Thymus (tissue), 14 donors: ENCODE measurements at places on chromosomes 5 and 9. TPM values are rescaled to one million over a fixed set of nuclear protein-coding genes. Genes with fewer than 3 reads are reported as not detected.

- DNase-seq: no peak
Measured at GRCh38 chr9:91162311-91162710, 199.4 kb downstream of the AUH start.

The CA9 gene
- polyA plus RNA-seq: 0.50 TPM

DNA sequence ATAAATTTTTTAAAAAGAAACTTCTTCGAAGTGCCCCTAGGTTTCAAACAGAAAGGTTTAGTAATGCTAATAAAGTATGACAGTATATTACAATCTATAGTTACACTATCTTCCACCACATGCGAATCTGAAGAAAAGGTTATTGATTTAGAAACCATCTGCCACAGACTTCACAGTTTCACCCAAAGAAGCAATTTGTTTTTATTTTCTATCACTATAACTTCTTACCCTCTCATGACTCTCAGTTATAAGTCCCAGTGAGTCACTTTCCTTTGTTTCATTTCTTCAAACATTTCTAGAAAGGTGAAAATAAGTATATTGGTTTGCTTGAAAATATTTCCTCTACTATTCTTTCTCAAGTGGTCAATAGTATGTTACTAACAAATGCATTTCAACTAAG is 93.6 kb downstream of the MCTP1 start:
- no peak for DNase-seq

The GABRP gene
- 8.2 TPM for polyA plus RNA-seq

DNA sequence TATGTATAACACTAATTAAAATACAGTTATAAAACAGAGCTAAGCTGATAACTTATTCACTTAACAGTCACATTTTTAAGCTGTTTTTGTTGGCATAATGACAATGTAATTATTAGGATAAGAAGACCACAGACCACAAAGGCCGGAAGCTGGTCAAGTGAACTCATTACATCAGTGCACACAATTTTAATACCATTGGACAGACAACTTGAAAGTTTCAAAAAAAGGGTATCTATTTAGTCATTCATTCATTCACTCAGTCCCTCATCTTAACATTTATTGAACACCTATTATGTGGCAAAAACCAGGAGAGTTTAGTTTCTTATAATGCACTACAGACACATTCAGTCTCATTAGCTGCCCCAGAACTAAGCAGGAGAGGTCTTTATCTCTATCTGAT is 11.6 kb downstream of the ERP44 start:
- DNase-seq: no peak

- no peak for DNase-seq
Measured at GRCh38 chr5:112290691-112291090, 128.4 kb downstream of the EPB41L4A start.

The TRIM36 gene
- 2.0 TPM for polyA plus RNA-seq

GRCh38 chr5:138664276-138664943 is 88.8 kb upstream of the CTNNA1 start:
- DNase-seq: no peak

The INSL6 gene
- polyA plus RNA-seq: not detected

DNA sequence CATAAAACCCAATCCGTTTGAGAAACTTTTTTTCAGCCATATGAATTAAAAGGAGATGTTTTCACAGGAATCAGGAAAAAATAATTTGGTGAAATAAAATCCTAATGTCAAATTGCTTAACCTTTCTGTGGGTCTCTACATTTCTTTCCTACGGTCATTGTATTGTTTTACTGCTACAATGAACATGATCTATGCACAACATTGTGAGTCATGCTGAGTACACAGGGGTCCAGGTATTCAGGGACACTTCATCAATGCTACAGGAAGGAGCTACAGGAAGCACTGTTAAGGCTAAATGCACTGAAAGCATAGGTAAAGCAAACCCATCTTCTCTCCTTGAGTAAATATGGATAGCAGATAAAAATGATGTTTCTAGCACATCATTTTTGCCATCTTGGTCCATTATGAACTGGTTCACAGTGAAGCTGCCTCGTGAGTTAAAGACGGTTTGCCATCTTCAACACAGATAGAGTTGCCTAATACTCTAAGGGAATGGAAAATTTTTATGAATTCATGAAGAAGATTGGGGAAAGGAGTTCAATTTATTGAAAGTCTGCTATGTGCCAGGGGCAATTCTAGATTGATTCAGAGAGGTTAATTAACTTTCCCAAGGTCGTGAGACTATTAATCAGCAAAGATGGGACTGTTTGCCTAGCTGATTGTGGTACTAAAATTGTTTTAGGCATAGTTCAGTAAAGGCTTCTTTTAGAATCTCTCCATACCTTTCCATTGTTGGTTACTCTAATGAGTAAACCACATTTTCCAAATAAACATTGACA is 85.5 kb downstream of the DIRAS2 start:
- no peak for DNase-seq

- no peak for DNase-seq
Measured at GRCh38 chr5:175798626-175799025, 72.8 kb upstream of the CPLX2 start.

The IFNA13 gene
- polyA plus RNA-seq: 0.02 TPM

DNA sequence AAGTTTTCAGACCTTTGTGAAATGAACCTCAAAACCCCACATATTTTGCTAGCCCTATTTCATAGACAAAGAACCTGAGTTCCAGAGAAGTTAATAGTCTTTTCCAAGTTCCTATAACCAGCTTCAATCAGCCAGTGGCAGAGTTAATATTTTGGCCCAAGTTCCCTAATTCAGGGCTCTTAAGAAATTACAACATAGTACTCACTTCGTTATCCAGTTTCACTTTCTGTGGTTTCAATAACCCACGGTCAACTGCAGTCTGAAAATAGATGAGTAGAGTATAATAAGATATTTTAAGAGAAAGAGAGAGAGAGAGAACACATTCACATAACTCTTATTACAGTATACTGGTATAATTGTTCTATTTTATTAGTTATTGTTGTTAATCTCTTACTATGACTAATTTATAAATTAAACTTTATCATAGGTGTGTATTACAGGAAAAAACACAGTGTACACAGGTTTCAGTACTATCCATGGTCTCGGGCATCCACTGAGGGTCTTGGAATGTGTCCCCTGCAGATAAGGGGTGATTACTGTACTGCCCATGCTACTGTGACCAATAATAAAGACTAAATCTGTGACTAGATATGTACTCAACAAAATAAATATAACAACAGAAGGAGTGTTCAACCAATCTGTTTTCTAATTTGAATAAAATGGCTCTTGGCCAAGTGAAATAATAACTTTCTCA is 9.3 kb upstream of the MYOT start:
- no peak for DNase-seq

The GIN1 gene
- polyA plus RNA-seq: 6.2 TPM

DNA sequence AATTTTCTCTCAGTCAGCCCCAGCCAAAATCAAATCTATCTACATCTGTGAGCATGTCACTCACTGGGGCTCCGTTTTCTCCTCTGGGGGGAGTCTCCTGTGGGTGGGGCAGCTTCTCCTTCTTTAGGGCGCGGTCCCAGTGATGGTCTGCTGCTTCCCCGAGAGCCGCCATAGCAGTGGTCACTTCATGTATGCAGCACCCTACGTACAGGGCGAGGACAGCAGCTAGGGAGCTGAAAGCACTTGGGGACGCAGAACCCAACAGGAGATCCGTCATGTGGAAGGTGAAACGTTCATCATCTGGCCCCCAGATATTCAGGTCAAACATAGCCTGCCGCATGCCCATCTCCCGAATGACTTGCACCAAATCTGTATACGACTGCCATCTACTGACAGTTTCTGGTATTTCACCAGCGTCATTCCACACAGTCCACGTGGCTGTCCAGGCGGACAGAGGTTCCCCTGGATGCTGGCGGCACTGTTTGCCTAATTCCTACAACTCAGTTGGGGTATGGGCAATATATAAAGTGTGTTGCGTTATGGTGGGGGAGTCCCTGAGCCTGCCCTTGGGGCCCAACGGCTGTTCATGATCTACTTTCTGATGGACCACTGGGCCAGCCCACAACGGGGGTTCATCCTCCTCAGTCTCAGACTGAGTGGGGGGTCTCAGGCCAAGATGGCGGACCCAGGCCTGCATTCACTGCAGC is 795.0 kb downstream of the EFNA5 start:
- DNase-seq: no peak

DNA sequence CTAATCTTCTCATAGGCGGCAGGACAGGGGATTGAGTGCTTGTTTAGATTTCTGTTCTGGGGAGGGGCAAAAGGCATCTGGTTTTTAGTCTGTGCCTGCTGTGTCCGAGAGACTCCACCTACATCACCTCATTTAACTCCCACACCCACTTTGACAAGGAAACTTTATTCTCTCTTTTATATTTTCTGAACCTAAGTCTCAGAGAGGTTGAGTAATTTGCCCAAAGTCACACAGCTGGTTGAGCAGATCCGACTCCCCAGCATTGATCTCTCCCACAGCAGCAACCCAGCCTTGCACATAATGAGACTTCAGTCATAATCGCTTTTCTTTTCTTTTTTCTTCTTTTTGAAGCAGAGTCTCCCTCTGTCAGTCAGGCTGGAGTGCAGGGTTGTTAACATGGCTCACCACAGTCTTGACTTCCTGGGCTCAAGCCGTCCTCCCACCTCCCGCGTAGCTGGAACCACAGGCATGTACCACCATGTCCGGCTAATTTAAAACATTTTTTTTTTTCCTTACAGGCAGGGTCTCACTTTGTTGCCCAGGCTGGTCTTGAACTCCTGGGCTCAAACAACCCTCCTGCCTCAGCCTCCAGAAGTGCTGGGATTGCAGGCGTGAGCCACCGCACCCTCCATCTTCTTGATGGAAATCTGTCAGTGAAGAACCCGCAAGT is 36.5 kb upstream of the ANKRD33B start:
- no peak for DNase-seq

- DNase-seq: no peak
Measured at GRCh38 chr9:72228282-72228681, 79.0 kb downstream of the GDA start.

The OMD gene
- polyA plus RNA-seq: 1.3 TPM
